ENCODE measurements at places on chromosomes 7 and 10. TPM values are rescaled to one million over a fixed set of nuclear protein-coding genes. Genes with fewer than 3 reads are reported as not detected.
A peak's percentile ranks its signal among the peaks of the same experiment; 100 is the strongest.

The TFPI2 gene
- total RNA-seq: 15.1 TPM

The OPN1SW gene
- total RNA-seq: not detected

- H3K36me3 ChIP-seq: no peaks in the 10 kb centered on the region
- no peaks in the 10 kb centered on the region for H3K4me1 ChIP-seq
- DNase-seq: peak; percentile 84
Observed at GRCh38 chr10:104339469-104340110, 1.3 kb upstream of the ITPRIP start.

DNA sequence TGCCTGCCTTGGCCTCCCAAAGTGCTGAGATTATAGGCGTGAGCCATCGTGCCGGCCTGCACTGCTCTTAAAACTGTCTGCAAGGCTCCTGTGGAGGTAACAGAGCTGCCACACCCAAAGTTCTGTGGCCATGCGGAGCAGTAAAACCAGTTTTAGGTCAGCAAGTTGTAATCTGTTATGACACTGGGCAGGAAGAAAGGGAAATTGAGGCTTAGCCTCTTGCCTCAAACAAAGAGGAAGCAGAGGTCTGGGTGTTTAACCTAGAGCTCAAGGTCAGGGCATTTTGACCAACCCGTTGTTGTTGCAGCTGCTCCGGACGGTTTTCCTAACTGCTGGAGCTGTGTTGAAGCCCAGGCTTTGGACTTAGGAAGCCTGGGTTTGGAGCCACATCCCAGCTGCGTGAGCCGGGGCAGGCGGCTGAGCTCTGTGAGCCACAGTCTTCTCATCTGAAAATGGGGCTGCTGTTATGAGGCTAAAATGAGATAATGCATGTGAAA lies 7.4 kb upstream of the RRP12 start:
- no peaks in the 10 kb centered on the region for H3K4me1 ChIP-seq
- no peaks in the 10 kb centered on the region for H3K36me3 ChIP-seq
- H3K27me3 ChIP-seq: no peaks in the 10 kb centered on the region
- H3K27ac ChIP-seq: no peak overlapping the region

- H3K27me3 ChIP-seq: no peaks in the 10 kb centered on the region
- DNase-seq: no peak
- H3K27ac ChIP-seq: no peak overlapping the region
- H3K4me3 ChIP-seq: no peak overlapping the region
- H3K36me3 ChIP-seq: no peaks in the 10 kb centered on the region
Observed at GRCh38 chr7:122467661-122468449, 163.3 kb upstream of the FEZF1 start.
